HEK293T (cell line): ENCODE measurements at places on chromosomes 5 and 9.

GRCh38 chr9:92325991-92326500 lies 293 bp downstream of the CENPP start:
- no peak for DNase-seq

- DNase-seq, result no peak
These were observed 268.2 kb downstream of the MAST4 start for GRCh38 chr5:66864240-66864884.

DNA sequence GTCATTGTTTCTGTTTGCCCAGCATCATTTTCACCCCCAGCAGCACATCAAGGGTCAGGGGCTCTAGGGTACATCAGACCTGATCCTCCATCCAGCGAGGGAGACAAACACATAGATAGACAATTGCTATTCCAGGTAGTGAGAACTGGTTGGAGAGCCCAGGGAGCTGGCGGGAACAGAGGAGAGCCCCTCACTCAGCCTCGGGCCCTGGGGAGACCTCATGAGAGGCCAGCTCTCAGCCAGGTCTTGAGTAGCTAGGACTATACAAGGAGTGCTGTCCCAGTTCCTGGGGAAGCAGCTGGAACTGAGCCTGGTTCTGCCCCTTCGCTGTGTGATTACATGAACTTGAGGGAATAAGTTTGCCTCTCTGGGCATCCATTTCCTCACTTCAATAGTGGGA lies 80.3 kb downstream of the HRH2 start:
- DNase-seq, result no peak

GRCh38 chr5:15501091-15501791 lies 1.3 kb downstream of the FBXL7 start:
- peak; percentile 14 for DNase-seq

DNA sequence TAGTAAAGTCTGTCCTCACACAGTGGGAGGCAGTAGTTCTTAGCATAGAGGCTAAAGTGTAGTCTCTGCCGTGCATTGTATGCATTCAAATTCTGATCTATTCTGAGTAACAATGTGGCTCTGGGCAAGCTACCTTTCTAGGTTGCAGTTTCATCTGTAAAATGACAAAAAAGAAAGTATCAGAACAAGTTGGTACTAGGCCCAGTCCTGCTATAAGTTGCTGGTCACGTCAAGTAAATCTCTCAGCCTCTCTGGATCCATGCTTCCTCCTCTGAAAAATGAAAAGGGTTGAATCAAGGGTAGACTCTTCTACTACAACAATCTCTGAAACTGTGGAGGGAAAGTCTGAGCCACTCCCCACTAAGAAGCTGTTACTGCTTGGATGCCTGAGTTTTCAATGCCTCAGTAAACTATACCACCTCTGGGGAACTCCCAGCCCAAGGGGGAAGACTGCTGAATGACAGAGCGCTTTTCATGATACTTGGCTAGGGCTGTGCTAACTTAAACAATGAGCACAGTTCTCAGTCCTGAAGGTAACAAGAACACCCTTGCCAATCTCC lies 34.5 kb upstream of the SPARC start:
- DNase-seq, result no peak

DNA sequence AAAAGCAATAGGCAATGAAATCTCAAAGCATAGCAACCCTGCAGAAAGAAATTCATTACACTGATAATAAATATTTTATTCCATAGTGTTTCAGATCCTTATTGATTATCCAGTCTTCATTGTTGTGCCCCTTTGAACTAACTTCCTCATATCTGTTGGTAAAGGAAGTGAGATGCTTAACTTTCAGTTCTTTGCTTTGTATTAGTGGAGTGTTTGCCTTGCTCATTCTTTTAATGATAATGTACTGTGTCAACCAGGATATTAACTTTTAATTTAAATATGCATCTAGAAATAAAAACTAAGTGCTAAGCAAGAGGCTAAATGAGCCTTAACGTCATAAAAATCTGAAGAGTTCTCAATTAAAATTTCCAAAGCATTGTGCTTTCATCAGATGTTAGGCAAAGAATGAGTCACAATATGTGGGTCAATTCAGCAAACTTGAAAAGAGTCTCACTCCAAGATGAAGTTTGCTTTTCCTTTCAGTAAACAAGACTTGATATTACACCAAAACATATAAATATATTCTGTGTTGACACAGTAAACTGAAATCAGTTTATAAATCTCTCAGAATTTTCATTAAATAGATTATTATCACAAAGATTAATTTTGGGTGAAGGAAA lies 105.9 kb downstream of the GIN1 start:
- DNase-seq, result no peak

DNA sequence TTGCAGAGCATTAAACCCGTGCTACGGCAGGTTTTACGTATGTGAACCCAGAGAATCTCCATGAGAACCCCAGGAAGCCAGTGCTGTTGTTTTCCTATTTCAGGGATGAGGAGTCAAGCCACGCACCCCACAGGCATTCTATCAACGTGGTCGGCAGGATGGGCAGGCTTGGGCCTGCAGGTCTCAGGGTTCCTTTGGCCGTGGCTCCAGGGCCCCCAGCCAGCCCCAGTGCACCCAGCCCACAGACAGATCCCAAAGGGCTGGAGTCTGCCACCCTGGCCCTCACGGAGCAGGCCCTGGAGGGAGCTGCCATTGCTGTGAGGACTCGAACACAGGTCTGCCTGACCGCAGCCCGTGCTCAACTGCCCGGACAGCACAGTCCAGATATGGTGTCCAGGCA lies 77.1 kb upstream of the STXBP1 start:
- DNase-seq, result no peak

DNA sequence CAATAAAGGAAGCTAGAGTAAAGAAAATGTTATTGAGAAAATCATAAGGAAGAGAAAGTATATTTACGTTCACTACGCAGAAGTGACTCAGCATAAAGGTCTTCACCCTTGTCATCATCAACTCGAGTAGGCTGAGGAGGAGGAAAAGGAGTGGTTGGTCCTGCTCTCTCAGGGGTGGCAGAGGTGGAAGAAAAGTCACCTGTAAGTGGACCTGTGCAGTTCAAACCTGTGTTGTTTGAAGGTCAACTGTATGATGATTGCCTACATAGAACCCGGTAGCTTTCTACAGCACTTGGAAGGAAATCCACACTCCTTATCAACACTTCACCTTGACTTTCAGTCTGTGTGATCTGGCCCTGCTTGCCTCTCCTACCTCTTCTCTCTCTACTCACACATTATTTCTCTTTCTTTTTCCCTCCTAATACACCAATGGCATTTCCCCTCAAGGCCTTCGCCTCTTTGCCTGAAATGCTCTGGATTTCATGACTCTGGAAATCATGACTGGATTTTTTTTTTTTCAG lies 109.3 kb upstream of the CPEB4 start:
- DNase-seq, result no peak

GRCh38 chr5:56480078-56480704 lies 247.1 kb upstream of the ANKRD55 start:
- DNase-seq, result no peak

DNA sequence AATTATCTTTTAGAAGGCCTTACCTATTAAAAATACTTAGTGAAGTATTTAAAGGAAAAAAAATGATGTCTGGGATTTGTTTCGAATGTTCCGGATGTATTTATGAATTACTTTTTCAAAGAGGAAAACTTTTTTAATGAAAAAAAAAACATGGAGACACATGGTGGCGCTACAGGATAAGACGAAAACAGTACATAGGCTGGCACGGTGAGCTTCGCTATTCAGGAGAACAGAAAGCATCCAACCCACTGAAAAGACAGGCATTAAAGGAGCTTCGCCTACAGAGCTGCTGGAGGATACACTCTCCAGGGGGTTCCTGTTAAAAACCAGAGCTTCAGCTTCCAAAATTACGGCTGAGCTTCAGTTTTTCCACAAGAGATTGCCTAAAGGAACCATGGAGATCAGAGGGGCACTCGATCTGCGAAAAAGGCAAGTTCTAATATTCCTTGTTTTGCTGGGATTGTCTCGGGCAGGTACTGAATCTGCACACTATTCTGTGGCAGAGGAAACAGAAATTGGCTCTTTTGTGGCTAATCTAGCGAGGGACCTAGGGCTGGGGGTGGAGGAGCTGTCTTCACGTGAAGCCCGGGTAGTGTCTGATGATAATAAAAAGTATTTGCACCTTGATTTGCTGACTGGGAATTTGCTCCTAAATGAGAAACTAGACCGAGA lies at the start of gene PCDHB14:
PCDHB14 (plus strand) TSS at position 232 of the 672 bp plus-strand sequence; CDS start at position 395, 163 bp downstream.
- DNase-seq, result peak; percentile 46

DNA sequence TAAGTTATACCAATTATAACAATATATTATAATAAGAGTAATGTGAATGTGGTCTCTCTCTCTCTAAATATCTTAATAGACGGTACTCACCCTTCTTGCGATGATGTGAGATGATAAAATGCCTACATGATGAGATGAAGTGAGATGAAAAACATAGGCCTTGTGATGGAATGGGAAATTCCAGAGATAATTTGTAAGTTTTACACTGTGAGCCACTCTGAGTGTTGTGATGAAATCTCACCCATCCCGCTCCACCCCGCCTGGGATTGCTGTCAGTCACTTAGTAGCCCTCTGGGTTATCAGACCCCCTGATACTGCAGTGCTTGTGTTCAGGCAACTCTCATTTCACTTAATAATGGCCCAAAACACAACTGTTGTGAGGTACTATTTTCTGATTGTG lies 10.5 kb downstream of the SUSD3 start:
- no peak for DNase-seq

GRCh38 chr5:40436535-40437237 lies 243.0 kb upstream of the PTGER4 start:
- no peak for DNase-seq

- no peak for DNase-seq
These were observed 415.2 kb upstream of the SMARCA2 start for GRCh38 chr9:1599961-1600360.

GRCh38 chr5:176682016-176682531 lies 34.8 kb downstream of the TSPAN17 start:
- no peak for DNase-seq

- no peak for DNase-seq
These were observed at the start of gene DDX4 for GRCh38 chr5:55737793-55738192. DDX4 (plus strand) TSS chr5:55738061; CDS start chr5:55738964, 903 bp downstream.

- no peak for DNase-seq
These were observed 116.4 kb downstream of the RXRA start for GRCh38 chr9:134442486-134443173.

DNA sequence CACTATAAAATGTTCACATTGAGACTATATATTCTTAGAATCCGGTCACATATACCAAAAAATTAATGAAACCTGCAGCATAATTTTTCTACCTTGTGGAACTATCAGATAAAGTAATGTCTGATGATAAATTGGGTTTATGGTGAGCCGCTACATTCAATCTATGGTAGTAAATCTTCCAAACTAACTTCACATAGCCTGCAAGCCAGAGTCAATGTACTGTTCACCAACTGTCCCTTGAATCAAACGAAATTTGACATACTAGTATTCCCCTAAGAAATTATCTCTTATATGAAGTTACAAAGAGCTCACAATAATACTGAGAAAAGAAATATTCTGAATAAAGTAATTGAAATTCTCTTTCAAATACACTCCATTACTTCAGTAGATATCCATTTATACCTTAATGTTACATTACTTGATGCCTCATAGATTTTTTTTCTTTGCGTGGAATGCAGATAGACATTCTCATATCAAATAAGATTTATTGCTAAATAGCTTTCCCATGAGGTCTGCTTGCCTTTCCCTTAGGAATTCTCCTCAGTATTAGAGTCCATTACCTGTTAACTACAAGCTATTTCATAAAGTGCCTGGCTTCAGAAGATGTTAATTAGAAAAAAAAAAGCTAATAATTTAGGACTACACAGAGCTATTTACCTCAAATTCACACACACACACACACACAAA lies 169.5 kb downstream of the PTPRD start:
- DNase-seq, result no peak

DNA sequence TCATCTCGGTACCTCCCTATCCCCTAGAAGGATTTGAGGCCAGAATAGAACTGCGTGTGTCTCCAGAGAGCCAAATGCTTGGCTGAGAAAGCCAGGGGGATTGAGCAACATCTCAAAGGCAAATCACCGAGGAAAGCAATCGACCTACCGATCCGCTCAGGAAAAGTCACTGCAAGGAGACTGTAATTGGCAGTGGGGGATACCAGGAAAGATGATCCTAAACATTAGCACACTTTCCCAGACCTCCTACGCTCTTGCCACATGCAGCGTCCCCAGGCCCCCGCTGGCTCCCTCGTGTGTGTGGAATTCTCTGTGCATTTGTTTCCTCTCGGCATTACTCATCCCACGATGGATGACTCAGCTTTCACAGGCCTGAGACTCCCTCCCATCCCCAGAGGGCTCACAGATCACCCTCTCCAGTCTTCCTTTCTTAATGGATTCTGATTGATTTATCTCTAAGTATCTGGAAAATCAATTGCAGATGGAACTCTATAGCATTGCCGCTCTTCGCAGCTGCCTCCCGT lies 82.2 kb upstream of the ICE1 start:
- DNase-seq, result peak; percentile 37

GRCh38 chr5:126868338-126869004 lies 91.5 kb downstream of the LMNB1 start:
- no peak for DNase-seq

DNA sequence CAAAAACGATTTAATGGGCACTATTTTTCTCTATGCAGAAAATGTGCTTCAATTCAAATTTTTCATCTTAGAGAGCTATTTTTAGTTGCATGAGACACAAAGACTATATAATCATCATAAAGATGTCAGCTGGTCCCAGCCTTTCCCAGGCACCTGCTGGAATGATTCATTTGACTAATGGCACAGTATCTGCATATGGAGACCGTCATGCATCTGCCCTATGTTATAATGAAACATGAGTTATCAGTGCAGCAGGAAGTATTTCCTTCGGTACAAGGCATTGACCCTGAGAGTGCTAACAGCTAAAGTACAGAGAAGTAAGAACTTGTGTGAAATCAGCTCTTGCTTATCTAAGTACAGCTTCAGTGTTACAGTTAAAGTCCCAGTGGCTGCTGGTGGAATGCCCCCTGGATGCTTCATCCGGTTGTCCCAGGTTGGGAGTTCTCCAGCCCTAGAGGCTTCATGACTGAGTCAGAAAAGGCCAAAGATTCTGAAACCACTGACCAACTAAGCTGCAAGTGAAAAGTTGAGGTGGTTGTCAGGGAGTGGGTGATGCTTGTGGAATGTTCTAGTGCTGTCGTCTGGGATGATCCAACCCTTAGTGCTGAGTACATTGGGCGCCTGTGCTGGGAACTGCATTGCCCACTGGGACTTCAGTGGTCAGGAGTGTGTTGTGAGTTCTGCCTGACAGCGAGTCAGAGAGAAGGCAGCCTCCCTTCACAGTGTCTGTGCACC lies 57.2 kb downstream of the MTRR start:
- no peak for DNase-seq

DNA sequence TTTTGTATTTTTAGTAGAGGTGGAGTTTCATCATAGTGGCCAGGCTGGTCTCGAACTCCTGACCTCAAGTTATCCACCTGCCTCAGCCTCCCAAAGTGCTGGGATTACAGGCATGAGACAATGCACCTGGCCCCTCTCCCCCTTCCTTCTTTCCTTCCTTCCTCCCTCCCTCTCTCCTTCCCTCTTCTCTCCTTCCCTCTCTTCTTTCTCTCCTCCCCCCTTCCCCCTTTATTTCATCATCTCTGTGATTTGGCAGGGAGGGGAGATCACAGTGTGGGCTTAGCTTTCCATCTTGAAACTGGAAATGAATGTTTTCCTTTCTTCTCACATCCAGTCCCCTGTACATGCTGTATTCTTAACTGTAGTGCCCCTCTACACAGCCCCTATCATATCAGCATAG lies 12.7 kb downstream of the RHOBTB3 start:
- DNase-seq, result no peak
